ENCODE measurements at places on chromosomes 1 and 21.

- DNase-seq: no peak
Measured at GRCh38 chr1:95039360-95040031, 33.3 kb downstream of the ALG14 start.

GRCh38 chr1:223837206-223837605, 8.5 kb downstream of the TP53BP2 start:
- no peak for DNase-seq

DNA sequence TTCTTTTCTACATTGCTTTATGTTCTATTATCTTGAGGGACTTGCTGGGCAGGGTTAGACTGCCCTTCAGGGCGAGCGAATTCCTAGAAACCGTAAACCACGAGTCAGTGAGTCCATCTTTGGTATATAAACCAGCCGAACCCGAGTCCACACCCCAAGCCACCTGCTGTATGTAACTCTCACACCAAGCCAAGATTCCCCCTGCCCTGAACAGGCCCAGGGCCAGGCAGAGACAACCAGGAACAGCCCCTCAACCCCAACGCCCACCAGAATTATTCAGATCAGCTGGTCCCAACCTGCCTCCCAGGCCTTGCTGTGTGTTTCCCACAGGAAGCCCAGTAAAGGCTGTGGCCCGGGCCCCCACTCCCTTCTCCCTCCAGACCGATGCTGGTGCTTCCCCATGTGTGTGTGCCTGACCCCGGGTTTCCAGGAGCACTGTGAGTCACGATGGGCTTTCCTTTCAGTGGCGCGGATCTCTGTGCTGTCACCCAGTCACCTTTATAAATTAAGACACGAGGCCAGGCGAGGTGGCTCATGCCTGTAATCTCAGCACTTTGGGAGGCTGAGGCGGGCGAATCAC, 17.1 kb downstream of the KIF17 start:
- no peak for DNase-seq

- DNase-seq: no peak
Measured at GRCh38 chr1:177779166-177779965, 190.5 kb downstream of the SEC16B start.

DNA sequence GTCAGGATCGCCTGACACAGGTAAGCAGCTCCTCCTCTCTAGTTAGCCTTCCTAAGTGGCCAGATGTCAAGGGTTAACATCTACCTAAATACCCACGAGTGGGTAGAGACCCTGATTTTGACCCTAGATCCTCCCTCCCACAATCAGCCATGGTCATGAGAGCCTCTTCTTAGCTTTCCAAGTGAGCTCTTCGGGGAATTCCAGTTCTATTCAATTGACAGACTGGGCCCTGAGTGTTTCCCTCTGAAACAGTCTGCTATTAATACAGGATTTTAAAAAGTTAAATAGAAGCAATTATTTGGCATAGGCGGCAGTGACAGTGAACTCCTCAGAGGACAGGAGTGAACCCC, 28.1 kb downstream of the C2CD2 start:
- DNase-seq: no peak

DNA sequence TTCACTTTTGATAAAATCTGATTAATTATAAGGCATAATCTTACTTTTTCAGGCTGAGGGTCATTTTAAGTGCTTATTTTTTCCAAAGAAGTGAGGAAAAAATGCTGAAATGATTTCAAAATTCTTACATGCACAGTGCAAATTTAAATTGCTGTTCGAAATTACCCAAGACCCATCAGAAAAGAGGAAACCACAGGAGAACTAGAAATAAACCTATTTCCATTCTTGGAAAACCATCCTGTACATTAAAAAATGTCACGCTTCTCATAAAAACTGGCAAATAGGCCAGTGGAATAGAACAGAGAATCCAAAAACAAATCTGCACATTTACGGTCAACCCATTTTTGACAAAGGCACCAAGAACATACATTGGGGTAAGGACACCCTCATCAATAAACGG, 414.9 kb downstream of the SMYD3 start:
- no peak for DNase-seq

GRCh38 chr1:233085566-233085965, 135.2 kb downstream of the NTPCR start:
- no peak for DNase-seq

DNA sequence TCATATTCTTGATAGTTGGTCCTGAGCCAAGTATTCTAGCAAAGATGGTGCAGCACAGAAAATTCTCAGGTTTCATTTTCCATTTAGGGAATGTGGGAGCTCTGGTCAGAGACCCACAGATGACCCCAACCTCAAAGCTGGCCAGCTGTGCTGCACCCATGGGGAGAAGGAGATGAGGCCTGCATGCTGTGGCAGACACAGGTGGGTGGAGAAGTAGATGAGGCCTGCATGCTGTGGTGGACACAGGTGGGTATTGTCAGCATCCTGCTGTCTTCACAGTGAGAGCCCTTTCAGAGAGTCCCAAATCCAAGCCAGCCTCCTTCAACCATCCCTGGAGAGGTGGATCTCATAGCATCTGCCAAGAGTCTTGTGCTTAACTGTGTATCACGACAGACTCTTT, 77.7 kb downstream of the DSCAM start:
- DNase-seq: no peak

DNA sequence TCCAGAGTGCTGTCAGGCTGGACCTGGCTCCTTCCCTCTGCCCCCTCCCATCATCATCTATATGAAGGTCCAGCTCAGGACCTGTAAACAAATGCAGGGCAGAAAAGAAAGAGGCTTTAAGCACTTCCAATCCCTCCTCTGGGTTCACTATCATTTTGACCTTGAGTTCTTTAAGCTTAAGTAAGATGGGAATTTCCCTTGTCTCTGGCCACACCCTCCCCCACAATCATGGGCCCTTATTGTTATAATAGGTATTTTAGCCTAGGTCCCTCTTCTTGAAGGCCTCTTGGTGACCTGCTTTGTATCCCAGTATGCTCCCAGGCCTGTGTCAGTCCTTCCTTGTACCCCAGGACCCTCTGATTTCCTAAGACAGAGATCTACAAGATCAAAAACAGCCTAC, 45.1 kb upstream of the EPS15 start:
- no peak for DNase-seq

GRCh38 chr1:188582911-188583532, 1754.3 kb downstream of the PLA2G4A start:
- no peak for DNase-seq

- DNase-seq: no peak
Measured at GRCh38 chr21:41183575-41183974, 15.6 kb downstream of the BACE2 start.

- no peak for DNase-seq
Measured at GRCh38 chr21:37233551-37234146, 33.5 kb downstream of the VPS26C start.

DNA sequence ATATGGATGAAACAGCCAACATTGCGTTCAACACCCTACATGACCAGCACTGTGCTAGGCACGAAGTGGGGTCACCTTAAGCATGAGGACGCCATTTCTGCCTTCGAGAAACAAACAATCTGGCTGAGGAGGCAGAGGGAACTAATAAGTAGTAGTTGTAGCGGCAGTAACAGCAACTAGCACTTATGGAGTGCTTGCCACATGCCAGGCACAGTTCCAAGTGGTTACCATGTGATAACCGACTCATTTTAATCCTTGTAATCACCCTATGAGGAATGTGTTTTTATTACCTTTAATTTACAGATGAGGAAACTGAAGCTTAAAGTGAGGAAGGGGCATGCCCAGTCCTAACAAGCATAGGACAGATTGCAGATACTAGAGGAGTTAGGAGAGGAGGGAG, 33.7 kb downstream of the KCND3 start:
- DNase-seq: no peak

- no peak for DNase-seq
Measured at GRCh38 chr1:119002028-119002686, 14.0 kb upstream of the TBX15 start.

DNA sequence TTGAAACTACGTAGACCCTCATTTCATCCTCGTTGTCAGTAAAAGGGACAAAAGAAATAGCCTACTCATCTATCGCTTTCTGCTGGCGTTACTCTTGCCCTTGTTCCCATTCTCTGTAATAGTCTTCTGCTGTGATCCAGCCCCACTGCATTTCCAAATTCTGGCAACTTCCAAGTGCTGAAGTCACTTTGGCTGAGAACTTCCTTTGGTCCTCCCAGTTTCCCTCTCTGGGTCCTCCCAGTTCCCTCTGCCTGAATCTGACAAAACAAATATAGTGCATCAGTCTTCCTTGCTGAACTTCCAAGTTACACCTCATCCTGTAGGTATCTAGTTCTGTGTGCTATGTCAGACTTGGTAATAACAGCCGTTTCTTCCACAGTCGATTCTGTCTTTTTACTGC, 47.0 kb upstream of the PLA2G4A start:
- DNase-seq: no peak

- no peak for DNase-seq
Measured at GRCh38 chr1:46903481-46903880, 37.8 kb downstream of the CYP4A11 start.

DNA sequence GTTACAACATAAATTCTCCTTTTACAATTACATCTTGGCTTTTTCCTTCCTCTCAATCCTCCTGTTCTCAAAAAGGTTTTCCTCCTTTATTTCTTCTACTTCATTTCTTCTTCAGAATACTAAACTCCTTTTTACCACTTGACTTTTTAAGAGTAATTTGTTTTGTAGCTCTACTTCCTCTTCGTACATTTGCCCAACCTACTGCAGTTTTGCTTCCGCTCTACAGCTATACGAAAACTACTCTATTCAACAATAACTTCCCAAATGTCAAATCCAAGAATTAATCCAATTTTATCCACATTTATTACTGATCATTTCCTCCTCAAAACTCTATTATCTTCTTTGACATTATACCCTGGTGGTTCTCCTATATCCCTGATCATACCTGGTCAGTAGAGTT, 3.4 kb downstream of the GDAP2 start:
- DNase-seq: no peak

DNA sequence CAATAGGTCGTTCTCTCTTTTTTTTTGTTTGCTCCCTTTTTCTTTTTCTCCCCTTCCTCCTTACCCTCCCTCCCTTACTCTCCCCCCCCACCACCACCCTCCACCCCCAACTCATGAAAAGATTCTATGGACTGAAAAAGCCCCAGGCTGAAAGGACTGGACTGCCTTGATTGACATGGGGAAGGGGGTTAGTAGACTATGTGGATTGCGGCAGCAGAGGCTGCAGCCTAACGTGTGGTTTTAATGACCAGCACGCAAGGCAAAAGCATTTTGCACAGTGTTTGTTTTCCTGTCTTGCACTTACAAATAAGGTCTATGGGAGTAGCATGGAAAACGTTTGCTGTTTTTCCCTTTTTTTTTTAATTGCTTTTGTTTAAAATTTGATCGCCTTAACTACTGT, 5.5 kb downstream of the ZBTB18 start:
- peak; percentile 11 for DNase-seq

GRCh38 chr1:206839006-206839560, 26.3 kb upstream of the IL20 start:
- no peak for DNase-seq

DNA sequence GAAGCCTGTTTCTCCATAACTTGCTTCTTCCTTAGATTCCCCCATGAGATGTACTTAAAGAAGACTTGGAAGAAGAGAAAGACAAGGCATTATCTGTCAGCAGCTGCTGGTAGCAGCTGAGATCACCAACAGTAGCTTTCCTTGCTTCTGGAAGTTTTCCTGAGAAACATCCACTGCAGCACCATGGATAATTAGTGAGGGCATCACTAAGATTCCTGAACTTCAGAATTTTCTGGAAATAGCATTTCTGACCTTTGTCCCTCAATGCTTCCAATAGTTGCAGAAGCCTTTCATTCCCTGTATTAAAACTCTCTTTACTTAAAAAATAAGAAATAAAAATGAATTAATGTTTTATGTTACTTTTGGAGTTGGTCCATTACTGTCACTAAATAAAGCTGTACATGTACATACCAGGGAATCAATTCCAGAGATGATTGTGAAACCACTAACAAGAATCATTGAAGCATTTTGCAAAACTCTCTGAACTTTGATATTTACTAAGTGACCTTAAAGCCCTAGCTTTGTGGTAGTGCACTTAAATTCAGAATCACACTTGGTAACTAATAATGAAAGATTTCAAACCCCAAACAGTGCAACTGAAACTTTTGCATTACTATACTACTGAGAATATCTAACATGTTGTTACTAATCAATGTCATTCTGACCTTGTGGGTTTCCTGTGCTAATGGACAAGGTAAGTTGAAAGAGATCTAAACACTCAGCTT, at the start of gene CFHR4:
TSS of gene CFHR4 (plus strand) at position 538 of the 725 bp plus-strand sequence. CDS start at position 637, 99 bp downstream.
- DNase-seq: no peak

GRCh38 chr1:58437623-58438022, 108.9 kb downstream of the OMA1 start:
- no peak for DNase-seq

GRCh38 chr1:241330619-241331327, 26.2 kb downstream of the RGS7 start:
- DNase-seq: no peak

DNA sequence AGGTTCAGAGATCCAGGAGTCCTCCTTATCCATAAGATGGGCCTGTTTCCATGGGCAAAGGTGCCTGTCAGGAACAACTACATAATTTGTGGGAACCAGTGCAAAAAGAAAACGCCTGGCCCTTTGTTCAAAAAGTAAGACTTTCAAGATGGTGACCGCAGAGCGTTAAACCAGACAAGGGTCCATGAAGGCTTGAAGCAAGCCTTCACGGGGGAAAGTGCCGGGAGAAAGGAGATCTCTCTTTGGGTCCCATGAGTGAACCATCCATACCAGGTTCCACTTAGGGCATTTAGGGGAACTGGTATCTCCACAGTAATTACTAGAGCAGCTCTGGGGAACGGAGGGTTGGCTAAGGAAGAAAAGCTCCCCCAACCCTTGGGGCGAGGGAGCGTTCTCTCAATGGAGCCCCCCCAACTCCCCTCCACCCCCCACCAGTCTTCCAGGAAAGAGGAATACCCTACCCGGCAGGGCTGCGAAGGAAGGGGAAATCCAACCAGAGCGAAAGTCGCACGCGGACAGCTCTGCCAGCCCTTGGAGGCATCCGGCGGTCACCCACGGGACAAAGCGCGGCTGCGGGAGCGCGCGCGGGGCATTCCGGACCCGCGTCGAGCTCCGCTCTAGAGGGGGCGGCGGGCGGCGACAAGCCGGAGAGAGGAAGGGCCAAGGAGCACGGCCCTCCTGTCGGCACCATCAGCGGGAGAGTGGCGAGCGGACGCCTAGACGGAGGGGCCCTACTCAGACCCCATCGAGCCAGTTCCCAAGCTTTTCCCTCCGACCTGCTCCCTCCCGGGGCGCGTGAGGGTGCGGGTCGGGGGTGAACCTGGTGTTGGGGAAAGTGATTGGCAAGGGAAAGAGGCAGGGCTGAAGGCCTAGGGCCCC, 687 bp upstream of the RASSF5 start:
- no peak for DNase-seq

GRCh38 chr1:35714921-35715567, 3.6 kb downstream of the C1orf216 start:
- DNase-seq: no peak

Data from posterior cingulate gyrus (tissue), 11 donors.